ENCODE measurements at places on chromosomes 7 and 10.

- no peak for DNase-seq
Observed at GRCh38 chr10:22370320-22370719, 25.0 kb downstream of the SPAG6 start.

DNA sequence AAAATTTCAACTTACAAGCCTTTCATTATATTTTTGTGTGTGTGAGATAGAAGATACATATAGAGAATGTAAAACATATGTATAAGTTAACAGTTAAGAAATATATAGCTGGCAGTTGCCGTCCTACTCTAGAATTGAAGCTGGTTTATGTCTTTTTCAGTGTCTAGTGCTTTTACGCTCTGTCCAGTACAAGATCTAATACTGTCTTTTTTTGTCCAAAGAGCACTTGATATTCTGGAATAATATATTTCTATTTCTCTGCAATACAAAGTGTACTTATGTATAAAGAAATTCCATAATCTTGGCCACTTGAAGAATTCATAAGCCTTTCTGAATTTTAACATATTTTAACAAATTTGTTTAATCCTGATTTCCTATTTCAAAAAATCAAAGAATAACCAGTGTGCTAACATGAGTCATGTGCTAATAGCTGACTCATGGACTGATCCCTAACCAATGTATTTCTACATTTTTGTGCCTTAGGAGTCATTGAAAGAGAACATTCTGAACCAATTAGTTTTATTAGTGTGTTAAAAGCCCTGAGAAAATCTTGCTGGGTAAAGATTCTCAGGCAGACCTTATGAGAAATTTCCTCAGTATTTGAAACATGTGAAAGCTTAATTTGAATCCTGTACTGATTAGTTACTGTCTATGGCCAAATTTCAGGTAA lies 73.2 kb upstream of the CCAR1 start:
- peak; percentile 84 for DNase-seq

DNA sequence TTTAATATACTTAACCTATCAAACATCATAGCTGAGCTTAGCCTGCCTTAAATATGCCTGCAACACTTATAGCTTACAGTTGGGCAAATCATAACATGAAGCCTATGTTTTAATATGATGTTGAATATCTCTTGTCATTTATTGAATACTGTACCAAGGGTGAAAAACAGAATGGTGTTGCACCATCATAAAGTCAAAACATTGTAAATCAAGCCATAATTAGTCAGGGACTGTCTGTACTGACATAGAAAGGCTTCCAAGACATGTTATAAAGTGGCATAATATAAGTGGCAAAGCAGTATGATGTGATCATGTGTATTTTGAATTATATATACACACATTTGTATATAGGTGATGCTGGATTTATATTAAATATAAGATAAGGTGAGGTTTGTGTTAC lies 140.0 kb downstream of the ZEB1 start:
- no peak for DNase-seq

- no peak for DNase-seq
Observed at GRCh38 chr10:61942604-61943461, 41.3 kb downstream of the ARID5B start.

All from RWPE1 (cell line).